ENCODE measurements at places on chromosomes 12 and 14. TPM values are rescaled to one million over a fixed set of nuclear protein-coding genes. Genes with fewer than 3 reads are reported as not detected.

GRCh38 chr12:90064852-90065801, 356.5 kb upstream of the ATP2B1 start:
- DNase-seq, result no peak

- peak; percentile 72 for DNase-seq
These were observed 297.1 kb downstream of the KSR2 start for GRCh38 chr12:117671734-117672133.

GRCh38 chr14:90409209-90409730, 12.4 kb downstream of the CALM1 start:
- DNase-seq, result peak; percentile 67

- DNase-seq, result no peak
These were observed 417.0 kb upstream of the SOX5 start for GRCh38 chr12:24366514-24366913.

GRCh38 chr14:72503696-72504368, 390.1 kb downstream of the DPF3 start:
- DNase-seq, result no peak

DNA sequence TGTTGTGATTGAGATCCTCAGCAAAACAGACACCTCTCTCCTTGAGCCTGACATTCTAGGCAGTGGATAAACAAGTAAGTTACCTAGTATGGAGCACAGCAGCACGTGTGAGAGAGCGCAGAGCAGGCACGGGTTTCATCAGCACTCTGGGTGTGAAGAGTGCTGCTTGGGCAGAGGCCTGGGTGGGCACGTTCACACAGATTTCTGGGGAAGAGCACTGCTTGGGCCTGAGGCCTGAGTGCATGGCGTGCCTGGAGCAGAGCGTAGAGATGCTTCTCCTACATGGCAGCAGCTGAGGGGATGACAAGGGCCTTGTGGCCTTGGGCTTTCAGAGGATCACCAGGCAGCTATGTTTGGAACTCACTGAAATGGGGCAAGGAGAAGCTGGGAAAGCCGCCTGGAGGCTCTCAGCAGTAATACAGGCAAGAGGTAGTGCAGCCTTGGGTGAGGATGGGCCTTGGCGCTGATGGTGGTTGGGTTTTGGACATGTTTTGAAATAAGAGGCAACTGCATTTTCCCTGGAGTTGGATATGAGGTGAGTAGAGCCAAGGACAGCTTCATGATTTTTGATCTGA, 17.6 kb downstream of the CKB start:
- DNase-seq, result no peak

- no peak for DNase-seq
These were observed 14.6 kb downstream of the CAPS2 start for GRCh38 chr12:75315518-75315917.

GRCh38 chr12:21434699-21435098, 2.8 kb upstream of the PYROXD1 start:
- DNase-seq, result no peak

DNA sequence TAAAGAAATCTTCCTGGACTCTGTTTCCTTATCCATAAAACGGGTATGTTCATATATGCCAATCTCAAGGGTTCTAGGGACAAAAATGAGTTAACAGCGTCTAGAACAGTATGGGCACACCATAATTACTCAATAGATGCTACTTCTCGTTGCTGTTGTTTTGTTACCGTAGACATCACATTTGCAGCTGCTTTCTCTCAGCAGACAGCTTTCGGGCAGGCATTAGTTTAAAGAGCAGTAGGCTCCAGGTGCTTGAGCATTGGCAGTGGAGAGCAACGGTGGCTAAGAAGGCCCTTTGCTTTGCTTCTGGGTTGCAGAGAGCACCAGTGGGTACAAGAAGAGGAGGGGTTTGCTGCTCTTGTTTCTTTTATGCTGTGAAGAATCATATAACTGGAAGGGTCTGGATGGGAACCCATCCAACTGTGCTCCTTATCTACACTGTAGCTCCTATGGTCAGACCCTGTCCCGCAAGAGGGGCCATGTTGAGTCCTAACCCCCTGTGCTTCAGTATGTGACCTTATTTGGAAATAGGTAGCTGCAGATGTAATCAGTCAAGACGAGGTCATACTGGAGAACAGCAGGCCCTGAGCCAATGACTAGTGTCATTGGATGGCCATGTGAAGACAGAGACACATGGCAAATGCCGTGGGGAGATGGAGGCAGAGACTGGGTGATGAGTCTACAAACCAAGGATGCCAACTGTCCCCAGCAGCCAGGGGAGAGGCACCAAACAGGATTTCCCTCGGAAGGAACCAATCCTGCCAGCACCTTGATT, 120.0 kb downstream of the RBM19 start:
- DNase-seq, result no peak

DNA sequence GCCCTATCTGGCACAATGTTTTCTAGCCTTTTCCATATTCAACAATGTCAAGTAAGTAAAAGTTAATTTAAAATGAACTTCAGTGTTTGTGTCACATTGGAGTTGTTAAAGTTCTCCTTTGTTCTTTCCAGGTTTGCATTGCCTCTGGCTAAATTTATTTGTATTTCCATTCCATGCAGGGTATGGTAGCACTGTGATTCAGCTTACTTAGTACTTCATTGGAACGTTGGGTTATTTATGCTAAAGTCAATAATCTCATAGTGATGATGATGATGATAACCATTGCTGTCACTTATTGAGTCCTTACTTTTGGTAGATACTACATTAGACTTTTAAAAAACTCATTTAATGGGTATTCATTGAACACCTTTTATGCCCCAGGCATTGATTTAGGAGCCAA, 286.9 kb downstream of the RAD51B start:
- DNase-seq, result no peak

DNA sequence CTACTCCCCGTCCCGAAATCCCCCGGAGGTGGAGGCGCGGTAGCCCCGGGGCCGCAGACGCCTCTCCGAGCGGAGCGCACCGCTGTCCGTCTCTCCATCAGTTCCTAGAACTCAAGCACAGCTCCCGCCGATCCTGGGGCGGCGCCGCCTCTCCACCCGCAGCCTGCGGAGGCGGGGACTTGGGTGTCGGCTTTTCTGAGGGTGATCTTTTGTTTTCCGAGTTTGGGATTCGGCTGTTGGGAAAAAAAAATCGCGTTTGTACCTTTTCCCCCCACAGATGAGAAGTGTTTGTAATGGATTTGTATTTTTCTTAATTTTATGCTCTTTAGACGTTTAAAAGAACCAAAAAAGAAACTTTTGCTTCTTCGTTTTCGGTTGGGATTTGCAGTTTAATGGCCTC, 26.6 kb downstream of the LRCOL1 start:
- no peak for DNase-seq

DNA sequence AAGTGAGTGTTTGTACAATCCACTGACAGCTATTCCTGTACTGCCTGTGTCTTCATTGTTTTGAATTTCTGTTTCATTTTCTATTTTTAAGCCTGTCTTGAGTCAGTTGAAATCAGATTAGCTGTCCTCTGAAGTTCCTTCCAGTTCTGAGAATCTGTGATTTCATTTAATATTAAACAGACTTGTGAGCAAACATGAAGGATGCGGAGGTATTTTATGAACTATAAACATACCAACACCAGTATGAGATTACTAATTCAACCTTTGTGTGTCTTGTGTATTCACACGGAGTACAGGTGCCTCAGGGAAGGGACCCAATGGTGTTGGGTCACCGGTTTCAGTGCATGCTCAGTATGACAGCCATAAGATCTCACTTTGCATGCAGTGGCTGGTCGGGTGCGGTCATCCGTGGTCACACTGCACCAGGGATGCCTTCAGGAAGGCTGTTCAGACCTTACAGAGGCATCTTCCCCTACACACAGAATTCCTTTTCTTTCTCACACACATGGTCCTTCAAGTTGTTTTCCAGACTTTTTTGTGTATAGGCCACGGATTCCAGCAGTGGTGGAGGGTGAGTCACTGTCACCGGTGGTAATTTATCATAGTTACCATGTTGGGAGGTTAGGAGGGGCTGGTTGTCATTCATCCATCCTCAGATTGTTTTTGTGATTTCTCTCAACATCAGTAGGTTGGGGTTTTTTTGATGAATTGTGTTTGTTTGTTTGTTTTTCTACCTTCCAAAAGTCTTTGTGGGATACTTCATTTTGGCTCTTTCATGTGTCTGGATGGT, 103.0 kb upstream of the SFSWAP start:
- DNase-seq, result no peak

- no peak for DNase-seq
These were observed 1.7 kb downstream of the ABCD2 start for GRCh38 chr12:39617887-39618286.

GRCh38 chr14:89977668-89978067, 21.9 kb downstream of the TDP1 start:
- DNase-seq, result no peak

GRCh38 chr12:42933461-42934081, 344.0 kb upstream of the PRICKLE1 start:
- no peak for DNase-seq

GRCh38 chr14:83838226-83838625, 1691.7 kb upstream of the FLRT2 start:
- no peak for DNase-seq

GRCh38 chr12:98456041-98456440, 59.3 kb upstream of the TMPO start:
- no peak for DNase-seq

GRCh38 chr12:119809023-119809422, 68.1 kb downstream of the CIT start:
- DNase-seq, result no peak

- DNase-seq, result no peak
These were observed 67.1 kb upstream of the GZMB start for GRCh38 chr14:24701062-24701461.

DNA sequence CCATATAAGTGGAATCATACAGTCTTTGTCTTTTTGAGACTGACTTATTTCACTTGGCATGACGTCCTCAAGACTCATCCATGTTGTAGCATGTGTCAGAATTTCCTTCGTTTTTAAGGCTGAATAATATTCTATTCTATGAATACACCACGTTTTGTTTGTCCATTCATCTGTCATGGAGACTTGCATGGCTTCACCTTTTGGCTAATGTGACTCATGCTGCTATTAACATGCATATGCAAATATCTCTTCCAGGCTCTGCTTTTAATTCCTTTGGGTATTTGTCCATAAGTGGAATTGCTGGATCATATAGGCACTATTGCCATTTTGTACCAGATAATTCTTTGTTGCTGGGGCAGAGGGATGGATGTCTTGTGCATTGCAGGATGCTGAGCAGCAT, 19.6 kb upstream of the WSCD2 start:
- DNase-seq, result no peak

The TAS2R8 gene
- total RNA-seq, result not detected

The SERPINA9 gene
- total RNA-seq, result not detected

The MARCHF9 gene
- total RNA-seq, result 39.0 TPM

The BTBD7 gene
- total RNA-seq, result 39.3 TPM

The TMEM229B gene
- total RNA-seq, result 0.76 TPM

The NPAS3 gene
- not detected for total RNA-seq

The MSRB3 gene
- 1.5 TPM for total RNA-seq

The DHH gene
- total RNA-seq, result not detected

The LRCOL1 gene
- total RNA-seq, result not detected

The KRT75 gene
- total RNA-seq, result not detected

The MGP gene
- total RNA-seq, result not detected

The RAB5B gene
- 91.6 TPM for total RNA-seq
